Activated gamma-delta T cell treated with Interleukin-2 at 50 U/mL for 16 hours (primary cell): ENCODE measurements at places on chromosomes 7 and 10.
A peak's percentile ranks its signal among the peaks of the same experiment; 100 is the strongest.

- no peak for DNase-seq
Measured at GRCh38 chr7:35869810-35870209, 69.0 kb downstream of the SEPTIN7 start.

DNA sequence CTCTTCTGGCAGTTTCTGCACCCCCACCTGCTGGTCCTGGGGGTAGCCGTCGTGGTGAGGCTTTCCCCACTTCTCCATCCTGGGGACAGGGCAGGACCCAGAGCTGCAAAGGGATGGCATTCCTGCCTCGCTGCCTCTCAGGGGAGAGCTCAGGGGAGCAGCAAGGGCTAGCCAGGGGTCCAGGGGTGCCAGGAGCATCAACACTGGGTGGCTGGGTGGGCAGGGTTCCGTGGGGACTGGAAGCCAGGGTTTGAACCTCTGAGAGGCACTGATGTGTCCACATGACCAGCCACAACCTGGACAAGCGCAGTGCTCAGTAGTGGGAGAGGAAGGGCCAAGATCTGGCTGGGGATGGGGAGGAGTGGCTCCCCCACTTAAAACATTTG lies 5.6 kb downstream of the ABCB8 start:
- no peak for DNase-seq

DNA sequence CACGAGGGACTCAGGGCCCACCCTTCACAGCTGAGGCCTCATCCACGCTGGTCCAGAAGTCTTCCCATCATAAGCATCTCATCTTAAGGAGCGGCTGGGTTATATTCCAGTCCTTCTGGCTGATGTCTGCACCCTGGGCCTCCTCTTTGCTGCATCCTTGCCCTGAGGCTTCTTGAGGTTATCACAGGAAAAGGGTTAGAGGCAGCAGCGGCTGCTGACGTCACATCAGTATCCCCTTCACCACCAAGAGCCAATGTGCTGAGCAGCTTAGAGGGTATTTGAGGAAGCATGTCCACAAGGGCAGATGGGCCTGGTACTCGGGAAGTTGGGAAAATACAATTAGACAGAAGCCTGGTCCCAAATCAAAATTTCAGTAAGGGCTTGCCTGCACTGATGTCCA lies 125.1 kb downstream of the PLXNA4 start:
- DNase-seq, result peak; percentile 52

GRCh38 chr7:83835424-83835823 lies 186.5 kb upstream of the SEMA3E start:
- no peak for DNase-seq

GRCh38 chr10:87700031-87700796 lies 40.5 kb downstream of the PAPSS2 start:
- DNase-seq, result no peak

DNA sequence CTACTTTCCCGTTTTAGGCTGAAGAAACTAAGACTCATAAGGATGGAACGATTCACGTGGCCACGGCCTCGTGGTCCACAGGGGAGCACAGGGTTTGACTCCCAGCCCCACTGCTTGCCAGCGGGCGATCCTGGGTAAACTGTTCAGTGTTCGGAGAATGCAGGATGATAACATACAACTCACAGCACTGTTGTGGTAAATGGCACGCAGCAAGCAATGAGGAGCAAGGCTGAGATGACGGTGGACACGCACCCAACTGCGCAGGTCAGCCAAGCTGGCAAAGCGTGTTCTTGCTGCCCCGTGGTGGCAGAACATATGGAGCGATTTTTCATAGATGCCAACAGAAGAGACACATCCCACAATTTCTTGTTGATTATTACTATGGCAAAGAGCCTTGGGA lies 272.7 kb downstream of the DNAJB6 start:
- no peak for DNase-seq

DNA sequence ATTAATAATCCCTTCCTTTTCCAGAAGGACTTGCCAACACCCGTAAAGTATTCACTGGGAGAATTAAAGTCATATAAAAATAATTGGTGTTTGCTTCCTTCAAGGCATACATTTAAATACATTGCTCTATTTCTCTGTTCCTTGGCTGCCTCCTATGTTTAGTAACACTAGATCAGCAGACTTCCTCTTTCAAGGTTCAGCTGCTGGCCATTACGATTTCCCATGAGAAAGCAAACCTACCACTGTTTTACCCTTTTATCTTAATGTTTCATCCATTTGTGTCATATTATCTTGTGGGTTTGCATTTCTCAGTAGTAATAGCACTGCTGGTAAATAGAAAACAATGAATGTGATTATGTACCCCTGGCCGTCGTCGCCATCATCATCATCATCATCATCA lies 313.8 kb upstream of the BMPER start:
- DNase-seq, result no peak

- no peak for DNase-seq
Measured at GRCh38 chr10:11499425-11500071, 111.9 kb downstream of the USP6NL start.

DNA sequence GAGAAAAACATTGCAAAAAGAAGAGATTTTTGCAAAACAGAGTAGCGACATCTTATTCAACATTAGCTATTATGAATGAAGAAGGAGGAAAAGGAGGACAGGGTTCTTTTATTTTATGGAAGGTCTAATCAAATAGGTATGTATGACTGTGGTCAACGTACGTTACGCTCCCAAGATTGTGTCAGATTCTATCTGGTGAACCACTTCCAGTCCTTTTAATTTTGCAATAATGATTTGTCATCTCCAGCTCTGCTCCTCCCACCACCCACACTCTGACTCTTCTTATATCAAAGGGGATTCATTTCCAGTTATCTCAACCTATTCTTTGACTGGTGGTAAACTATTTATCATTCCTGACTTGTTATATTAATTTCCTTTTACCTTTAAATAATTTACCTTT lies 259.9 kb downstream of the CACNA2D1 start:
- no peak for DNase-seq

DNA sequence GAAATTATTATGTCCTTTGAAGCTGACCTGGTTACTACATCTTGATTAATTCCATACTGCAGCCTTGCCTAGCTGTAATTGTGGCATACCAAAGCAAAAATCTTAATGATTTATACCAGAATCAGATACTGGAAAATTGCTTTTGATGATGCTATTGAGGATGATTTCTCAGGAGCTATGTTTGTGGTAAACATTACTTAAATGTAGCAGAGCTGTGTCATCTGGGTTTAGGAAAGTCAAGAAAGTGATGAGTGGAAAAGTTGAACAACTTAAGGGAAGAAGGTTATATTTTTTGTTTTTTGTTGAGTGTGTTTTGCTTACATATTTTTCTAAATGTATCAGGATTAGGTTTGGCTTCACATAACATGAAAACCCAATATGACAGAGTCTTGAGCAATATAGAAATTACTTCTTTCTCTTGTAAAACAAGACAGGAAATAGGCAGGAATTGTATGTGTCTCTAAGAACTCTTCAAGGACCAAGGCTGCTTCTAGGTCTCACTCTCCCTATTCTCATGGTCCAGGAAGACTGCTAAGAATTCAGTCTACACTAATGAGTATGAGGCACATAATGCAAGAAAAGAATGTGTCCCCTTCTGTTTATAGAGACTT lies 87.6 kb upstream of the MTPN start:
- no peak for DNase-seq

GRCh38 chr7:142585425-142585824 lies 163.8 kb upstream of the PRSS1 start:
- no peak for DNase-seq

DNA sequence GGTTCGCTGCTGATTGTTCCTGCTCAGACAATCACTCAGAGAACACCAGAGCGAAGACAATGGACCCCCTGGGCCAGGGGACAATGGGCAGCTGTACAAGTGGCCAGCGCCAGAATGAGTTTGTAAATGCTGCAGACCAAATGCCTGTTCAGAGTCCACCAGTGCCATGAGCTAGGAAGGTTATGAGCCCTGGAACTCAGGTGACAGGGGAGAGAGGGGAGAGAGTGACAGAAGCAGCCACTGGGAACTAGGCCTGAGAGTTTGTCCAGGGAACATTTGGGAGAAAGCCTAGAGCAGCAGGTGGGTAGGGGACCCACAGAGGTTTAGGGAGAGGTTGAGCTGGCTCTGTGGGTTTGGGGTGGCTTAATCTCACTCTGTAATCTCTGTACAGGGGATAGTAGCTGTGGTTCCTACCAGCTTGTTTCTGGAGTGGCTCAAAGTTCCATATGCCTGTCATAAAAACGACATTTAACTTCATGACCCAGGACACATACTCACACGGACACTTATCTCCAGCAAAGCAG lies 60.4 kb downstream of the C10orf105 start:
- DNase-seq, result no peak

GRCh38 chr7:31111109-31111451 lies 59.0 kb downstream of the ADCYAP1R1 start:
- no peak for DNase-seq

DNA sequence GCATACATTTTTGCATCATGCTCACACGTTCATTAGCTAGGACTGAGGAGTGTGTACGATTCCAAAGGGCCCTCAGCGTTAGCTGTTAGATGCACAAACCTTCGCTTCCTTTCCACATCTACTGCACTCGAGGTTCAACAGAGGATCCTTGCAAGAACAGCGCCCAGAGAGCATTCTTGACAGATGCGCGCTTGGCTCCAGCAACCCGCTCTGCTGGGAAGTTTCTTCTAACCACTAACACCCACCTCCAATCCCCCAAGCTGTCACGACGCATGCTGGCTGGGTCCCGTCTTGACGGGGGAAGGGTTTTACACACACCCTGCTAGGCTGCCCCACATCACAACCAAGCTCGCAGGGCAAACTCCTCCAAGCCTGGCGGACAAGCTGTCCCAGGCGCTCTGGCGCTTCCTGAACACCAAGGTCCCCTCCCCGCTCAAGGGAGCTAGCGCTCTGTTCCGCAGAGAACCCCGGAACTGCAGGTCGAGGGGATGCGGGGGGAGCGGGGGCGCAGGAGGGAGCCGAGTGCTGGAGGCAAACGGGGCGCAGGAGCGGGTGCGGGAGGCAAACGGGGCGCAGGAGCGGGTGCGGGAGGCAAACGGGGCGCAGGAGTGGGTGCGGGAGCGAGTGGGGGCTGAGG lies 653 bp upstream of the ADRB1 start:
- DNase-seq, result peak; percentile 9

GRCh38 chr10:70604106-70604505 lies 1.6 kb upstream of the PRF1 start:
- no peak for DNase-seq

DNA sequence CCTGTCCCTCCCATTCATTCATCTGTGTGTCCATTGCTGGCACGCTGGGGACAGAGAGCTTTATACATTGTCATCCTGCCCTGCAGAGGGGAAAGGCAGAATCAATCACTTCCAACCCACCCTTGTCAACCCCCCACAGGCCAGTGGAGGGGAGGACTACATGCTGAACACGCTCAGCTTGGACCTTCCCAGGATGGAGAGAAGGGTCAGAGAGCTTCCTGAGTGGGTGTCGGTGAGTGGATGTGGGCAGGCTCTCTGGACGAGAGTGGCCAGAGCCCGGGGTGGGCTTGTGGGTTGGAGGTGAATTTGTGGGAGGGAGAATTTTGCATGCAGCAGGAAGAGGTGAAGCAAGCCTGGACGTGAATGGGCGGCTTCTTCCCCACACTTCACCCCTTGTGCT lies 93.9 kb downstream of the DNAJB6 start:
- peak; percentile 2 for DNase-seq

DNA sequence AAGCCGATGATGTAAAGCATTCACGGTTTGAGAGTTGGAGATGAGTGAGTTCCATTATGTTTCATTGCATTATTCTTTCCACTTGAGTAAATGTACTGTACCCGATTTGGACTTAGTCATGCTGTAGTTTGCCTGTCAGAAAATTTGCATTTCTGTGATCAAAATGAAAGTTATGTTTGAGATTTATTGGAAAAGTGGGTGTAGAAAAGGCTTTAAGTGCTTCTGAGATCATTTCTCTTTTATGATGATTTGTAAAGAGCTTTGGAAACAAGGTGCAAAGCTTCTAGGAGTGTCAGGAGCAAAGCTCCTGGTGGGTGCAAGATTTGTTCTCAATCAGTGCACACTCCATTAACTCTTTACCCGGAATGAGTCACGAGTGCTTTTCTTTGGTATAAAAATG lies 204.1 kb upstream of the POM121L12 start:
- no peak for DNase-seq

- DNase-seq, result no peak
Measured at GRCh38 chr7:50156163-50156562, 63.1 kb upstream of the ZPBP start.

DNA sequence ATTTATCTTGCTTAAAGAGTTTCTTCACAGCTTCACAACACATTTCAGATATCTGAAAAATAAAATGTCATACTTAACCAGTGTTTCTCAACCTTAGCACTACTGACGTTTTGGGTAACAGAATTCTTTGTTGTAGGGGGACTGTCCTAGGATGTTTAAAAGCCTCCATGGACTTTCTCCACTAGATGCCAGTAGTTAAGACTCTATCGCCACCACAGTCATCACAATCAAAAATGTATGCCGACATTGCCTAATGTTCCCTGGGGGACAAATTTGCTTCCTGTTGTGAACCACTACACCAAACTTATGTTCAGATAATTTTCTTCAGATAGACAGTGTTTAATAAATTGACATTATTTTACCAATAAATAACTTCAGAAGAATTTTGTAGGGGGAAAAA lies 13.4 kb downstream of the NOC3L start:
- no peak for DNase-seq

DNA sequence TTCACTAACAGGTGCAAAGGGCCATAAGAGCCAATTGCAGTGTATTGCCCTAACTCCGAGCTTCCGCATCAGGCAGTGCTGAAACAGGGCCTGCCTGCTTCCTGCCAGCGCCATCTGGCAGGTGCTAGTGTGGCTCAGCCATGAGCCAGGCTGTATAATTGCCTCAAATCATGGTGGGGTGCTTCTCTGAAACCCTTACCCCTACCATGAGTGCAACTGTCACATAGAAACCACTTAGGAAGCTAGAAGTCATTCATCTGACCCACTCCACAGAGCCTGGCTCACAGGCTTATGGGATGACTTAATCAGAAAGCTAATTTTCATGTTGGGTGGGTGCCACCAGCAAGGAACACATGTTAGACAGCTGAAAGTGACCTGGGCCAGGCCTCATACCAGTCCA lies 133.3 kb upstream of the LAMB4 start:
- DNase-seq, result no peak

- DNase-seq, result no peak
Measured at GRCh38 chr7:104973227-104973626, 40.8 kb upstream of the KMT2E start.

DNA sequence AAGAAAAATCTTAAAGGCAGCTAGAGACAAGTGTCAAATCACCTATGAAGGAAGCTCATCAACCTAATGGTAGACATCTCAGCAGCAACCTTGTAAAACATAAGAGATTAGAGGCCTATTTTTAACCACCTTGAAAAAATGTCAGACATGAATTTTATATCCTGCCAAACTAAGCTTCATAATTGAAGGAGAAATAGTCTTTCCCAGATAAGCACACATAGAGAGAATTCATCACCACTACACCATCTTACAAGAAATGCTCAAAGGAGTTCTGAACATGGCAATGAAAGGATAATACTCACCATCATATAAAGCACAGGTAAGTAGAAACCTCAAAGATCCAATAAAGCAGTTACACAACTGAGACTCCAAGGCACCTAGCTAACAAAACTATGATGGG lies 156.5 kb downstream of the ZEB1 start:
- no peak for DNase-seq
